Stimulated activated CD4-positive, alpha-beta T cell treated with anti-CD3 and anti-CD28 coated beads, Interleukin-1b, Interleukin-23, amount 100 ng/mL, for 24 hours (primary cell): ENCODE measurements at places on chromosomes 6 and 20.
A peak's percentile ranks its signal among the peaks of the same experiment; 100 is the strongest.

DNA sequence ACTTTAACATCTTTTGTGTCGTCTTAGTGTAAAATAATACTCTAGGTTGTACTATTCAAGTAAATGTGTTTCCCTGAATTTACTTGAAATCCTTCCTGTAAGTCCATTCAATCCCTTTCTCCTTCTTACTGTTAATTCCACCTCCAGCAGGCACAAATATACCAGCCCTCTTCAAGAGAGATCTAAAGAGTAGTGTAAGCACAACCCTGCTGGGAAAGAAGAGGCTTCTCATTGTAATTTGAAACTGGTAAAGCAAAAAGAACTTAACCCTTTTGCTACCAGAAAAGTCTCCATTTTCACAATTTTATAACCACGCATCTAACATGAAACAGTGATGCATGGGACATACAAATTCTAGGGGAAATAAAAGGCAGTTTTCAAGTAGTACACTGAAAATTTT, at the start of gene BMP5:
Gene BMP5 (minus strand): TSS at position 191 of the 400 bp plus-strand sequence. CDS start 725 bp downstream, outside the sequence.
- no peak for DNase-seq

DNA sequence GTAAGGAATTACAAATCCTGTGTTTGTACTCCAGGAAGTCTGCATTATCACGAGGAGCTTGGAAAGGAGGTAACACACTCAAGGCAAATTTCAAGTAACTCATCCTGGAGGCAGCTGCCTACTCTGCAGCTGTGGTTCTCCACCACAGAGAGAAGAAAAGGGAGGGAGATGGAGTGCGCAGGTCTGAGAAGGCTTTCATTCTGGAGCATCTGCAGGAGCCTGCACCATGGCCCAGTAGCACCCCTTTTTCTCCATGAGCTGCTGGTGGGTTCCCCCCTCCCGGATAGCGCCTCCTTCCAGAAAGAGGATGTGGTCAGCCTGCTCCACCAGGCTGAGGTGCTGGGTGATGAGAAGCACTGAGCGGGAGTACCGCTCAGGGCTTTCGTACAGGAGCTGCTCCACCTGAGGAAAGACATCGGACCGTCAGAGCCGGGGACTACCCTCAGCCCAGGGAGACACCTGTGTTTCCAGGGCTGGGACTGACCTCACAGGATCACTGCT, 1.6 kb upstream of the PSMB8 start:
- no peak for DNase-seq

GRCh38 chr20:47854687-47855212, 69.5 kb upstream of the SULF2 start:
- DNase-seq = no peak

DNA sequence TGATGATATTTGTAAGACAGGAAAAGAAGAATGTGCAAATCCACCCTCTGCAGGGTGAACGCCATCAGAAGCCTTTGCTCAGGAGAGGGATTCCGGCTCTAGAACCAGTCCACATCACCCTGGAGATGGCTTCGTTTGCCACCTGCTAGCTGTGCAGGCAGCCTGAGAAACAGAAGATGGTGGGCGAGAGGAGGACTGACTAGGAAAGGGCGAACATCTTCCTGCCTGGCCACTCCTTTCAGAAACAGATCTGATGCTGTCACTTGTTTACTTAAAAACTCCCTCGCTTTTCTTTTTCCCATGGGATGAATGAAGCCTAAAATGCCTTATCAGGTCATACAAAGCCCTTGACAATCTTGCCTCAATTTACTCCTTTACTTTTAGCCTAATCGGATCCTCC, 1.2 kb downstream of the PTPRA start:
- no peak for DNase-seq

GRCh38 chr6:143941852-143942627, 66.0 kb downstream of the PLAGL1 start:
- DNase-seq = peak; percentile 30

DNA sequence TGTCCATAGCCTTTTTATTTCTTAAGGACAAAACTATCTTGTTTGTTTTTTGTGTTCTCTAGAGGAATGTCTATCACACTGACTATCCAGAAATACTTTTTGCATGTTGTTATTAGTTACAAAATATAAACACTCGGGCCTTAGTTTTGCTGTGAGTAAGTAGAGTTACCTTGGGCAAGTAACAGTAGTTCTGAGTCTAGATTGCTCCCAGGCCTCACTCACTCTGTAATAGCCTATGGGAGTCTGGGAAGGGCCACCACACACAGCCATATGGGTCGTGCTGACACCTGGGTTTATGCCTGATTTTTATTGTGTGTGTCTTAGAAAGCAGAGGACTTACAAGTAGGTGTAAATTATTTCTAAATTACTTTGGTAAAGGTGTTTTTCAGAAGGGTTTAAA, 185.8 kb downstream of the TMEM242 start:
- DNase-seq = no peak

- no peak for DNase-seq
Observed at GRCh38 chr6:49776444-49776843, 10.6 kb downstream of the PGK2 start.

DNA sequence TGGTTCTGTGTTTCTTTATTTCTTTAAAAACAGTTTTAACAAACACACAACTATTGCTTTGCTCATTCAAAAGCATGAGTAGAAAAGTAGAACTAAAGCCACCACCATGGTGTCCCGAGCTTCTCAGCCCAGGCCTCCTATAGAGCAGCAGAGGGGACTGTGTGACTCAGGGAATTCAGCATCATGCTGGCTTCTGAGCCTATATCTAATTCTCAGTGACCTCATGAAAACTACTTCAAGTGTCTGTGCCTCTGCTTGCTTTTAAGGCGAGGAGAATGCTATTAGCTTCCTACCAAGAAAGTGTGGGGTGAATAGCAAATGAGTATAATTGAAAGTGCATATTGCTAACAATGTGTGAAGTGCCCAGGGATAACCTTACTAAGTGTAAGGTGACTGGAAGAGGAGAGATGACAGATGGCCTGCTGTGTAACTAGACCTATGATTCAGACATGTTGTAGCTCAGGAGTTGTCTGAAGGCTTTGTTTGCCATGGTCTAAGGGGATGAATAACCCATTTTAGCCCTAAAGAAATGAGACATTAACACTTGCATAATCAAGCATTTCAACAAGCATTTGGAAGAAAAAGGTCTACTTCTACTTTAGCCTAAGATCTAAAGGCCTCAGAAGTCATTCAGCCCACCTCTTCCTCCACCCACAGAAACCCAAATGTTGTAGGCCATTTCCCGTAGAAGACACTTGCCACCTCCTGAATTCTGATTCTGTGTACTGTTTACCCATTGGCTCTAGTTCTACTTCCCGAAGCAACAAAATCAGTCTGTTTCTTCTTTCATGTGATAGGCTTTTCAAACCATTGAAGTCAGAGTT, 121.5 kb upstream of the ARG1 start:
- no peak for DNase-seq

DNA sequence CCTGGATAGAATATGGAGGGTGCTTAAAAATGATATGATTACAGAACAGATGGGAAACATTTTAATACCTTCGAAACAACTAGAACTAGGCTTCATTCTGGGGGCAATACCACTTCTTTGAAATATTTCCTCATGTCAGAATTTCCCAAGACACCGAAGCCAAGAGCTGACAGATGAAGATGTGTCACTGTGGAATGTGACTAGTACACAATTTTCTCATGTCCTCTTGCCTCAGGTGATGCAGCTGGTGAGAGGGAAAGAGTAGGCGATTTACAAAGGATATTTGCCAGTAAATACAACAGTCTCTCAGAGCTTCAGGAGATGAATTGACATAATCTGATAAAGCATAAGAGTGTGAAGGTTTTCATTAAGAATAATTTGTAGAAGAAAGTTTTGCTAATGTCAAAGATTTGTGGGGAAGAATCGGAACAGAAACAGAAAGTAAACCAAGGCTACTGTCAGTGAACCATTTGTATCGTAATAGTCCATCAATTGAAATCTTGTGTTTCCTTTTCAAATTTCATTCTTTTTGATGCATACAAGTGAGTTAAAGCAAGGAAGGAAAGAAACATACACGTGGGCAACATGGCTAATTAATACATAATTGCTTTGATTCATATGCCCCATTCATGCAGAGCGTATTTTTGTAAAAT, 164.7 kb upstream of the CCN2 start:
- no peak for DNase-seq

DNA sequence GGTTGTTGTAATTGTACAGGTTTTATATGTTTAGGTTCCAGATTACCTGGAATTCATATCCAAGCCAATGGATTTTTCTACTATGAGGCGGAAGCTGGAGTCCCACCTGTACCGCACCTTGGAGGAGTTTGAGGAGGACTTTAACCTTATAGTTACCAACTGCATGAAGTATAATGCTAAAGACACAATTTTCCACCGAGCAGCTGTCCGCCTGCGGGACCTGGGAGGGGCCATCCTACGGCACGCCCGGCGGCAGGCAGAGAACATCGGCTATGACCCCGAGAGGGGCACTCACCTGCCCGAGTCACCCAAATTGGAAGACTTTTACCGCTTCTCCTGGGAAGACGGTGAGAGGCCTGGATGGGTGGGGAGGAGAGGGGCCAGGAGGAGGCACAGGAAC, 13.6 kb downstream of the BRPF3 start:
- DNase-seq = no peak

DNA sequence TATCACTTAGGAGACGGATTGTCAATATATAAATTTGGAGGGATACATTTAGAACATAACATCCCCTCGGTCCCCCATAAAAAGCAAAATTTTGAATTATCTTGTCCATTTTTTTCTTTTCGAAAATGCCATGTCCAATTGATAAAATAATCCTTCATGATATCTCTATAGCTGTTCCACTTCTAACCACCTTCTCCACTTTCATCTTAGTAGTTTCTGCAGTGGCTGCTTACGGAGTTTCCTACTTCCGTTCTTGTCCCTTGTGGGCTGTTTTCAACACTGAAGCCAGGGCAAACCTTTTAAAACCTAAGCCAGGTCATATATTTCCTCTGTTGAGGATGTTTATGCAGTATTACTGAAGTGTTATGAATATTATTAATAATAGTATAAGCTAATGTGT, 37.9 kb downstream of the KCNQ5 start:
- DNase-seq = no peak

DNA sequence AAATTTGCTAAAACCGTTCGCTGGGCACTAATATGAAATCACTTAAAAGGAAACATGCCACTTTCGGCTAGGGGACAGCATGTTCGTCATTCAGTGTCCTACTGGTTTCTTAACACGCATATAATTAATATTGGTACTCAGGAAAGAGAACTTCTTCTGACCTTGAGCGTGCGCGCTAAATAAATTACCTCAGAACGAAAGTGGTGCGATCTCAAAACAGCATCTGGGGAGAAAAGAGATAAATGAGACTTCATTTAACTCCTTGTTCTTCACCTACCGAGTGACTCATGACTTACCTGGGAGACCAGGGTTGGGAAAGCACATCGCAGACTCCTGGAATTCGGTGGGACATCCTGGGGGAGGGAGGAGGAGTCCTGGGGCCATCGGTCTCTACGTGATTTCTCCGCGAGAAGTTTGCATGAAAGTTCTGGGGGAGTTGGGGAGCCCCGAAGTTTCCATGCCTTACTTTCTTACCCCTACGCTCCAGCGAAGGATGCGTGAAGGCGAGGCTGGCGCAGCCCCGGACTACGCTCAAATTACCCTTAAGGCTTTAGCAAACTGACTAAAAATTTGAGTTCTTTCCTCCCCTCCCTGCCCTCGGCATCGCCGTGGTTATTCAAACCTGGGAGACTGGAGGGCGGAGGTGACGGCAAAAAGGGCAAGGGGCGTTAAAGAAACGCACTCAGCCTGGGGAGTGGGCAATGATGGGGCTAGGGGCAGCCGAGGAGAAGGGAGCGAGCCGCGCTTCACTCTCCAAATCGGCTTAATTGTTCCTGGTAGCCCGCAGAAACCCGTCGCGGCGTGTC, 1.1 kb upstream of the BEND6 start:
- DNase-seq = no peak

GRCh38 chr20:41369673-41370072, 3.1 kb upstream of the EMILIN3 start:
- DNase-seq = no peak

GRCh38 chr20:13995086-13995665, at the start of gene MACROD2:
Gene MACROD2 (plus strand): TSS chr20:13995516.
- DNase-seq = no peak
